ENCODE measurements at places on chromosomes 2 and 18.

- DNase-seq: no peak
Observed at GRCh38 chr2:149857344-149857743, 269.8 kb upstream of the MMADHC start.

- no peak for DNase-seq
Observed at GRCh38 chr2:150778828-150779227, 291.4 kb upstream of the RND3 start.

DNA sequence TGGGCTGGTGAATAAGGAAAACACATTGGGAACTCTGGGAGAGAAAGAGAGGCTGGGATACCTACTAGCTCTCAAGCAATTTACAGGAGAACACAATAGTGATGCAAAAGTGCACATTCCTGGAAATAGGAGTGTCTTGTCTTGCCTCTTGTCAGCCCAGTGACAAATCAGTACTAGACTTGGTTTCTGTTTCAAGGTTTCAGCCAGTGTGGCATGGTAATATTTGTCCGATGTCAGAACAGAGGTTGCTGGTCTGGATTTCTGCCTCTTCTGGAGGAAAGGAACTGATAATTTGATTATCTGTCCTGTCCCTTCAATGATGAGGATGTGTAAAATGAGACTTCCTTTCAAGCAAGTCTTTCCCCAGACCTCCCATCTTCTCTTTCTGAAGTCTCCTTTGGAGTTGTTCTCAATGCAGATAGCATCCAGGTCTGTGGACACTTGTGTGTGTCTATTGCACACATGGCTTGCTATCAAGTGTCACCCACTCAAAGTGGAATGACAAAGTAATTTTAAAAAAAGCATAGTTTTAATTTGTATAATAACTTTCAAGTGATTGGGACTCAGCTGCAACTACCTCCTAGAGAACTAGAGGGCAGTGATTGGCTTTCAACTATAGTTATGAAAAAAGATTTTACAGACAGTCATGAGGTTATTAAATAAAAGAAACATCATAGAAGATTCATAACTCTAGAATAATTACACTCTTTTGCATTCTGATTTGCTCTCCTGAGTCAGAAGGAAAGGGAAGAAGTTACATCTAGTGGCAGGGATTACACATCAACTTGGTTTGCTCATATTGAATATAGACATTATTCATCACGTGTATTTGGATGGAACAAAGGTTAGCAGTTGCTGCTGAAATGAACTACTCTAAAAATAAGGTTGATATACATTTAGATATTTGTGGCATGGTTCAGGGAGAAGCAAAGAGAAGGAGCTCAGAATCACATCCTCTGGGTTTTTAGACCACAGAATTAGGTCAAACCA lies 4.5 kb downstream of the GPR39 start:
- no peak for DNase-seq

DNA sequence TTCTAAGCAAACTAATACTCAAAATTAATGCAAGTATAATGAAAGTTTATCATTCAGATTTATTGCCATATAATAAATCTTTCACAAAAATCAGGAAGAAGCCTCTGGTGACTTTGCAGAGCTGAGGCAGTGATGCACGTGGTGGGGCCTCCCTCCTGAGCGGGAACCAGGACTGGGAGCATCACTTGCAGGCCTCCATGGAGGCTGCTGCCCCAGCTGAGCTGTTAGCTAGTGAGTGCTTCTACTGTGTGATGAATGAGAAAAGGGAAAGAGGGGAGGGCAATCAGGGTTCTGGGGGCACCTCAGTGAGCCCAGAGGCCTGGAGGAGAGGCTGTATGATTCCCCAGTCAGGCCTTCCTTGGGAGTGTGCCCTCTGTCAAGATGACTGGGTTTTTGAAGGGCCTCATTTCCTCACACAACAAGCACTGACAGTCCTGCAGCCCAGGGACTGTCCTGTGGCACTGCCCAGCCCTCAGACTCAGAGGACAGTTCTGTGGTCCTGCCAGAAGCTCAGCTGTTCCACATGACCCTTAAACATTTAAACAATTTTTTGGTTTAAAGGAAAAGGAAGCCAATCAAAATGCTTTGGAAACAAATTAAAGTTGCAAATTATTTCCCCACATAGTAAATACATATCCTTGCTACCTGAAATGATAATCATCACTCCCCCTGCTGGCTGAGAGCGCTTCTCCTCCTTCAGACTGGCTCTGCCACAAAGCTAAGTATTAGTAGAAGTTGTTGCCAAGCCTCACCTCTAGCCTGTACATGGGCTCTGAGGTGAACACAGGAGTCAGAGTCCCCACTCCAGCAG lies 90.9 kb upstream of the SMAD7 start:
- DNase-seq: peak; percentile 28

DNA sequence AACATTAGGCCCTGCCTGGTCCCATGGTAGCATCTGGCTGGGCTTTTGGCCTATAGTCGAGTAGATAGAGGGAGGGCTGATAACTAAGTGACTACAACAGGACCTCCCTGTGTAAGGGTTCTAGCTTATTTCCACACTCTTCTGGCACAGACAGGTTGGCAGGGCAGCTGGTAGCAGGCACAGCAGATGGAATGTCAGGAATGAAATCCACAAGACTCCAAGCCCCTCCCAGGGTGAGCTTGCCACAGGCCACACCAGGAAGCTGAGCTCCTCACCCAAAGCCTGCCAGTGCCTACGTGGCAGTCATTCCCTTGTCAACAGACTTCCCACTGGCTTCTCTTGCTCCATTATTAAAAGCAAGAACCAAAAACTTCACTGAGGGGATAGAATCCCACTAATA lies 20.7 kb upstream of the C1QL2 start:
- no peak for DNase-seq

- no peak for DNase-seq
Observed at GRCh38 chr18:12255626-12256026, 1.5 kb downstream of the CIDEA start.

DNA sequence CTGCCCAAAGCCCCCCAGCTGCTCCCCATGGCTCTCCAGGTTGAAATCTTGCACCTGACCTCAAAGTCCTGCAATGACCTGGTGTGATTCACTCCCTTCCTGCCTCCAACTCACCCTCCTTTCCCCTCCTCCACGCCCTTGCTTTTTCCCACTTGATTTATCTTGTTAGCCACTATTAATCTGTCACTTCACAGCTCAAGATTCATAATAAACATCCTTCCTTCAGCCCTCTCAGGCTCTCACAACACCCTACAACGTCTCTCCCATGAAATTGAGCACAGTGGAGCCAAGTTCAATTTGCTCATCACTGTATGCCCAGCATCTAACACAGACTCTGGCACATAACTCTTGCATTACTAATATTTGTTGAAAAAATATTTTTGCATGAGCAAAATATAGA lies 85.6 kb upstream of the SLC35G4 start:
- no peak for DNase-seq

DNA sequence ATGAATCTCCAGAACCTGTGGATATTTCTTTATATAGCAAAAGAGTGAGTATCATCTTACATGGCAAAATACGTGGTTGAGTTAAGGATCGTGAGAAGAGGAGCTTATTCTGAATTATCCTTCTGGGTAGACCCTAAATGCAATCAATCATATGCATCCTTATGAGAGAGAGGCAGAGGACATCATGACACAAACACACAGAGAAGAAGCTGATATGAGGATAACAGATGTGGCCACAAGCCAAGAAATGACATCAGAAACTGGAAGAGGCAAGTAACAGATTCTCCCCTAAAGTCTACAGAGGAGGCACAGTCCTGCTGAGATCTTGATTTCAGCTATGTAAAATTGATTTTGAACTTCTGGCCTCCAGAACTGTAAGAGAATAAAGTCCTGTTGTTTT lies 730.2 kb upstream of the ZNF804A start:
- no peak for DNase-seq

DNA sequence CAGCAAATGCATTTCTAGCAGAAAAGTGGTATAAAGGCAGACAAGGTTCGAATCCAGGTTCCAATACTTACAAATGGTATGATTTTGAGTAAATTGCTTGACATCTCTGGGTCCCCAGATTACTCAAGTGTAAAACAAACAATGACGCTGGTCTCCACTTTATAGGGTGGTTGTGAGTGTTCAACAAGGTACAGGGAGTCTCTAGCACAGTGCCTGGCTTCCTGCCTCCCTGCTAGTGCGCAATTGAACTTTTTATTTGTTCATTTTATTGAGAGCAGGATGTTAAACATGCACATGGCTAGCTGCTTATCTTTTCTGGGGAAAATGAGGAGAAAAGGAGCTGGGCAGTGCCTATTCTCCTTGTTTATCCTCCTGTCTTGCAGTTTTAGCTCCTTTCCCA lies 74.9 kb upstream of the MYL1 start:
- no peak for DNase-seq

GRCh38 chr2:235143789-235144188 lies 192.0 kb downstream of the SH3BP4 start:
- DNase-seq: no peak

DNA sequence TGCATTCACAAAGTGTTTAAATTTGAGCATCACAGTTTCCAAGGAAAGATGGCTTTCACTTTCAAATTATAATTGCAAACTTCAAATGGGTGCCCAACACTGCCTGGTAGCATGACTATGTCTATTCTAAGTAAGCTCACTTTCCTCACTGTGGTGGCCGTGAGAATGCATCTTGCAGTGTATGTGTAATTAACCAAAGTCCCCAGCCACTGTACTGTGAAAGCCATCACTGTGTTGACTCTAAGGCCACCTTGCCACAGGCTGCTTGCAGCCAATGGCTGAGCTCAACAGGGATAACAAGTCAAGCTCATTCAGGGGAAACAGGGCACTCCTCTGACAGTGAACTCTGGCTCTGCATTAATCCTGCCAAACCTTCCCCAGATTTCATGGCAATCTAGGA lies 43.3 kb upstream of the LGALSL start:
- no peak for DNase-seq

- no peak for DNase-seq
Observed at GRCh38 chr2:149871091-149871885, 283.7 kb upstream of the MMADHC start.

DNA sequence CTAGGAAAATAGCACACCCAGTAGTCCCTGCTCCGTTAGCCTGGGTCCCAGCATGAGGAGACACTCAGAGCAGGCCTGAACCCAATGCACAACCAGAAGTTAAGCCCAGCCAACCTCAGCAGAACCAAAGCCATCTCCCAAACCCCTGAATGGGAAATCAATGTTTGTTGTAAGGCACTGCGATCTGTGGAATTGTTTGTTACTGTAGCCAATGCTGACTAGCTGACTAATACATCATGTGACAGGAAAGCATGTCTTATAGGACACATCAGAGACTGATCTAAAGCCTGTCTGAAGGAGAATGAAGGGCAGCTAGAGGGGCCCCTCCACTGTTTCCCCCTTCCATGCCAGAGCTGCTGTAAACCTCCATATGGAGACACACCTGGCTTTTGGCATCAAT lies 96.4 kb downstream of the MARCHF4 start:
- no peak for DNase-seq

- DNase-seq: no peak
Observed at GRCh38 chr2:215487002-215487372, 51.1 kb upstream of the FN1 start.

DNA sequence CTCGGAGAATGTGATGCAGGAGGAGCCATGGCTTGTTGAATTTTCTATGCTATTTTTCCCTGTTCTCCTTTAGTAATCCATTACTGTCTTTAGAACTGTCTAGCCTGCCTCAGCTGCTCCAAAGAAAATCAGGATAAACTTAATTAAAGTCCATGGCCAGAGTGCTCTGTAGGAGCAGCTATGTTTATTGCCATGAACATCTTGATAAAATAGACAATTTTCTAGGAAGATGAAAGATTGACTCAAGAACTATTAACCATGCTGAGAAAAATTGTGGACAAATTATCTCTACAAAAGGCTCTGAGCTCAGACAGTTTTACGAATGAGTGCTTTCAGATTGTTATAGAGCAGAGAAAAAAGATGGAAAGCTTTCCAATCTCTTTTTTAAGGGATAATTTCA lies 193.0 kb downstream of the TTC32 start:
- DNase-seq: no peak

- DNase-seq: no peak
Observed at GRCh38 chr18:51059969-51060368, 30.0 kb downstream of the SMAD4 start.

GRCh38 chr2:69933254-69933828 lies 18.4 kb downstream of the MXD1 start:
- no peak for DNase-seq
